NCI-H446 treated with DMSO at 0.1 percent for 48 hours (cell line): ENCODE measurements at places on chromosomes 3 and 15.

- no peak for DNase-seq
These were observed 58.7 kb downstream of the P2RY1 start for GRCh38 chr3:152893647-152894046.

DNA sequence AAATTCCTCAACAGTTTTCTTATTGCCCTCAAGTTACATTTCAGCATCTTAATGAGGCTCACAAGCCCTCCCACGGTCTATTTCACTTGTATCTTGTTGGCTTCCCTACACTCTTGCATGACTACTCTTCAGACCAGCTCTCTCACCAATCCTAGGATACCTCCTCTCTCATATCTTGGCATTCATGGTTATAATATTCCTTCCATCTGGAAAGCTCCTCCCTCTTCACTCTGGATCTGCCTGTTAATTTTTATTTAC, 8.5 kb upstream of the CCDC80 start:
- no peak for DNase-seq

- no peak for DNase-seq
These were observed 767.8 kb upstream of the GOLIM4 start for GRCh38 chr3:168863561-168863960.

DNA sequence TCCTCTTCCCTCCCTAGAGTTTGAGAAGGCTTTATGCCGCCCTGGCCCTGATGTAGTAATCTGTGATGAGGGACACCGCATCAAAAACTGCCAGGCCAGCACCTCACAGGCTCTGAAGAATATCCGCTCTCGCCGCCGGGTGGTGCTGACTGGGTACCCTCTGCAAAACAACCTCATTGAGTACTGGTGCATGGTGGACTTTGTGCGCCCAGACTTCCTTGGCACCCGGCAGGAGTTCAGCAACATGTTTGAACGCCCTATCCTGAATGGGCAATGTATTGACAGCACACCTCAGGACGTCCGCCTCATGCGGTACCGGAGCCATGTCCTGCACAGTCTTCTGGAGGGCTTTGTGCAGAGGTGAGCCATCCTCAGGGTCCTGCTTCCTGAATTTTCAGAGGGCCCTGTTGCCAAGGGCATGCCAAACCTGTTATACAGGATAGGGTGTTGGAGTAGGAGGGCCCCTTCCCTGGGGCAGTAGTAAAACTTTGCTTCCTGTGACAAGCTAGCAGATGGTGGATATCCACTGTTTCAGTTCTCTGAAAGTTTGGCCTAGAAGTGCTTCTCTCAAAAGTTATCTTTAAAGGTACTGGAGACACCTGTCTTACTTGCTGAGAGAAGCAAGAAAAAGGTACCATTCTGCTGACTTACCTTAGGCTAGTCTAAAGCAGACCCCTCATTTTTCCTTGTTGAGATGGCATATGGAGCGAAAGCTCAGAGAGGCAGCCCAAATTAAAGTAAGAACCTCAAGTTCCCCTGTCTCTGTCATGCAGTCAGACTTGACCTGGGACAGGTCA, 33.7 kb upstream of the TEX264 start:
- DNase-seq = no peak

DNA sequence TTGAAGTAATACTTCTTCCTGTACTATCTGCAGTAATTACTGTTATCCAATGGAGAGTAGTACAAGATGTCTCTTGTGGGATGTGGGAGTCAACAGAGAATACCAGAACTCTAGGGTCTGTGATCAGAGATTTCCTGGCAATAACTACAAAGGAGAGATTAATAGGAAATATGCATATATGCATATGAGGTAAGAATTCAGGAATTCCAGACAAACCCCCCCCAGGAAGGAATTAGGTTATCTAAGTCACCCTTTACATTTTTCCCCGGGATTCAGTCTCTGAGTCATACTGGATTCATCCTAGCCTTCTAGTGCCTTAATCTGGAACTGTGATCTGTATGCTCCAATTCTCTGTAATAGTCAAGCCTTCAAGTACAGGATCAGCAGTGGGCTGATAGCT, 49.4 kb downstream of the GTF2E1 start:
- no peak for DNase-seq

DNA sequence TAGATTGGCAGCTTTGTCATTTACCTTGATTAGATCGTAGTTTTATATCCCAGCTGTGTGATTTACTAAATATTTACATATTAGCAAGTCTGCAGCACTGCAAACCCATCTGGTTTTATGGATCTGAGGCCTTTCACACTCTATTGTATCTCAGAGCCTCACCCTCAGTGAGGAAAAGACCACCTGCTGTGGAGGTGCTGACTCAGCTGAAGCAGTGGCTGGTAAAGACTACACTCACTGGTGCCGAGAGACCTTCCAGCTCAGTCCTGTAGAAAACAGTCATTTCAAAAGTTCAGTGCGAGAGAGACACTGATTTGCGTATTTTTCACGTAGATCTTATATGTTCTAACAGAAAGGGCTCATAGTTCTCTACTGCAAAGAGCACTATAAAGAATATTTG, 307.8 kb upstream of the TPM1 start:
- DNase-seq = no peak
